Stimulated activated CD4-positive, alpha-beta T cell treated with anti-CD3 and anti-CD28 coated beads, Interleukin-12 subunit alpha, Interleukin-12 subunit beta, amount 100 ng/mL, for 24 hours (primary cell): ENCODE measurements at places on chromosomes 2 and 18.

DNA sequence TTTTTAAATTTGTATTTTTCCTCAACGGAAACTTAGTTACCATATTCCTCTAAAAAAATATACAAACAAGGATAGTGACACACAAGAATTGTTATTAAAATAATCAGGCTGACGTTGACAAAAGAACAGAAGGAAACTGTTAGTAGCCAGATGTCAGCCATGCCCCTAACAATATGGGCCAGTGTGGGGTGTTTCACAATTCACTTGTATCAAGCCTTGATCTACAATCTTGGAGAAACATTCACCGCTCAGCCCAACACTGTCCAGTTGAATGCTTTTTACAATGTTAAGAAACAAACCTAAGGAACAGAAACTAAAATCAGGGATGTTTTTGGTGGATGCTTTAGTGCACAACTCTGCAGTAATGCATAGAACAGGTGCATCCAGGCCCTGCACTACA lies 44.6 kb downstream of the TMEFF2 start:
- DNase-seq: no peak

DNA sequence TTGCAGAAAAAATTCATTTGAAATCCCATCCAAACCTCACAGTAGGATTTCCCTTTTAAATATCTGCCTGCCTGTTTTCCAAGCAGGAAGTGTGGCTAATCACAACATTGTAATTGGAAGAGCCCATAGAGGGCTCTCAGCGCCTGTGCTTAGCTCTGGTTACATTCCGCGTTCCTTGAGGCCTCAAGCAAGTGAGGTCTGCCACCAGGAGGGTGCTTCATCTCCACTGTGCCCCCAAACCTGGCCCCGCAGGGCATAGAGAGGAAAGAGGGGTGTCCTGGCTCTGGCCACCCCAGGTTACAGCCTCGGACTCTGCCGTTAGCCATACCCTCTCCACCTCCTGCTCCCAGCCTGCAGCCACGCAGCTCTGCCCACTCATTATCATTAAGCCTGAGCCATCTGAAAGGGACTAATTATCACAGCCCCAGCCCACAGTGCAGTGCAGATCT lies 214.8 kb downstream of the SP3 start:
- DNase-seq: no peak

GRCh38 chr18:7548221-7548620 lies 18.9 kb upstream of the PTPRM start:
- no peak for DNase-seq

DNA sequence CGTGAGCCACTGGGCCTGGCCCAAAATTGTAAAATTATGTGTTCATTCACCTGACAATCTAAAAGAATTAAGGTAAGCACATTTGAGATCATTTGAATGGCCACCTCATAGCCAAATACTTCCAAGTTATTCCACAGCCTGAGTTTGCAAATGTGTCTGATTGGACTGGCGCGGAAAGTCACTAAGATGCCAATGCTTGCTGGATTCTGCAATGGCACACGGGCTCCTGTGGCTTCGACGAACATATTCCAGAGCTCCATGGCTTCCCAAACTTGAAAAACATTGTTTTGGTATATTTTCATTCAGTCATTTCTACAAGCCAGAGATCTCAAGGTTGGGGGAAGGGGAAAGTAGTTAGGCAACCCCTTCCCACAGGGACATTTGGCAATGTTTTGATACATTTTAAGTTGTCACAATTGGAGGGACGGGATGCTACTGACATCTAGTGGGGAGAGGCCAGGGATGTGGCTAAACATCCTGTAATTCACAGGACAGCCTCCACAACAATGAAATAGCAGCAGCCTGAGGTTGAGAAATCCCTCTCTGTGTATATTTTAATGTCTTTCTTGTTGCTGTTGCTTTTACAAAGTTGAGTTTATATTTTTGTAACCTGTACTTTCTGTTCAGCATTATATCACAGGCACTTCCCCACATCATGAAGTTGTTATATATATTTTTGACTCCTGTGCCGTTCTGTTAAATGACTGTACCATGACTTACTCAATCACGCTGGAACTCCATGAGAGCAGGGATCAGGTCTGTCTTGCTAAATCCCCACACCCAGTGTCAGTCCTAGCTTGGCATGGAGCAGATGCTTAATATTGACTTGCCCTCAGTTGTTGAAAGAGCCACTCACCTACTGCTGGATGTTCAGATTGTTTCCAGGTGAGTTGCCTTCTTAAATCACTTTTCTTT lies 56.9 kb downstream of the COL4A4 start:
- peak; percentile 18 for DNase-seq

- DNase-seq: no peak
Observed at GRCh38 chr18:2587788-2588187, 16.4 kb downstream of the NDC80 start.

GRCh38 chr2:217834057-217834620 lies 168.7 kb downstream of the TNS1 start:
- DNase-seq: no peak

DNA sequence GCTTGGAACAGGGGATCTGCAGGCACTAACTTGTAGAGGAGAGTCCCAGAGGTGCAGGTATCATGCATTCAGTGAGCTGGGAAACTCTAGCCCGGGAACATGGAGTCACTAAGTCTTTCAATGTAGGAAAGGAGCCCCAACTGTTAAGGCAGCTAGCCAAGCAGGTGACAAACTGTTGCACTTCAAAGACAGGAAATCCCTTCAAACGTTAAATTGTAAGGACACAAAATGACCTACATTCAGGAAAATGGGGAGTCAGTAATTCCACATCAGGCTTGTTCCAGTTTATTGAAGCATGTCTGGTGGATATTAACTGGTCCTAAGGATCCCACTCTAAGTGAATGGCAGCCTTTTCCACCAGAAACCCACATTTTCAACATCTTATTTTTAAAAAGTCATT lies 364.5 kb downstream of the MTX2 start:
- DNase-seq: no peak

GRCh38 chr18:31773774-31774476 lies 13.2 kb upstream of the SLC25A52 start:
- no peak for DNase-seq

GRCh38 chr2:100776445-100776844 lies 43.5 kb upstream of the NPAS2 start:
- no peak for DNase-seq

DNA sequence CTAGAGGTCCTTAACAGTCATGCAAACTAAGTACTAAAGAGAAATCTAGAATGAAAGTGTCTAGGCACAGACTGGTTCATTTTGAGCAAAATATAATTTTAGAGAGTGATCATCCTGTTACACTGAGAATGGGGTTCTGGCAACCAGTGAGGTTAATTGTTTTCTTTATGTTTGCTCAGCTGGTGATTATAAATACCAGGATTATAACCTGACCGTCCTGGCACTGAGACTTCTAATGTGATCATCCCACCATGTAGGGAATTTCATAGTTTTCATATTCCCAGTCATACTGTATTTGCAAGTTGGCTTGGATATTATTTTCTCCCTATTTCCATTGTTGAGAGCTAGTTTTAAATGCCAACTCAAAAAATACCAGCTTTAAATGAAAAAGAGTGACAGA lies 852.5 kb upstream of the LRATD1 start:
- DNase-seq: no peak

- DNase-seq: no peak
Observed at GRCh38 chr2:68432696-68433658, 34.1 kb downstream of the FBXO48 start.

DNA sequence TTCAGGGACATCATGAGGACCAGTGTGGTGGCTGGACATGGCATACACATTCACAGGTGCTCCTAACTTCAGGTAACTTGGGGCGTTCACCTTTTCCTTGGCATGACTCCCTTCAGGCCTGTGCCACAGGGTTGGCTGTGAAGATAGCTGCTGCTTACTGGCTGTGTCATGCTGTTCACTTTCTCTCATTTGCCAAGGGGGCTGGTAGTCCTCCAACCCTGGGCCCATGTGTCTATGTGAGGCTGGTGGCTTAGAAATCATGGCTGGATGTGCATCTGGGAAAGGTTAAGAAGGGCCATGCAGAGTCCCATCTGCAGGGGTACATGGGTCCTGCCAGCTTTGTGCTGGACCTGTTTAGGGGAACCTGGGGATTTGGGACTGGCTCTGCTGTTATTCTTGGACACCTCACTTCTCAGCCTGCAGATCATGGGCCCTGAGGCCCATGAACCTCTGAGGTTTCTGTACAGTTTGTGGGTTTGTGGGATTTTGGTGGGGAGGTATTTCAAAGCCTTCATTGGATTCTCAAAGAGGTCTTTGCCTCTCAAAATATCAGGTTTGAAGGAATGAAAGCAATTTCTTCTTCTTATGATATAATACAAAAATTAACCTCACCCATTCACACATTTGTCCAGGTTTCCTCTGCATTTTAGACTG lies 62.9 kb downstream of the FHOD3 start:
- DNase-seq: no peak

GRCh38 chr2:105645938-105646773 lies 98.6 kb upstream of the NCK2 start:
- DNase-seq: no peak

- no peak for DNase-seq
Observed at GRCh38 chr2:63780518-63781155, 61.1 kb upstream of the UGP2 start.

GRCh38 chr2:196252408-196253115 lies 81.2 kb upstream of the STK17B start:
- no peak for DNase-seq

DNA sequence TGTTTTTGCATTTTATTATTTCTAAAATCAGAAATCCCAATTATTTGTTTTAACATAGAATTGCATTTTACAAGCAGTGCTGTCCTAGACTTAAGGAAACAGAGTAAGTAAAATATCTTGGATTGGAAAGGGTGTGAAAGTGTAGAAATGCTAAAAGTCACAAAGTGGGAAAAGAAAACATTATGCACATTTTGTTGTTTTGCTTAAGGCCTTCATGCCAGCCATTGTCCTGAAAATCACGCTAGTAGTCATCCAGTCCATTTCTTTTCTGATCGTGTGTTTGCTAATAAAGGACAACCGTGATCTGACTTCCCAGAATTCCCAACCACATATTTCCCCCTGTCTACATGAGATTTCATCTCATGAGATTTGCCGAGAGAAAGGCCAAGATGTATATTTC lies 199.1 kb downstream of the PTGR3 start:
- DNase-seq: no peak

DNA sequence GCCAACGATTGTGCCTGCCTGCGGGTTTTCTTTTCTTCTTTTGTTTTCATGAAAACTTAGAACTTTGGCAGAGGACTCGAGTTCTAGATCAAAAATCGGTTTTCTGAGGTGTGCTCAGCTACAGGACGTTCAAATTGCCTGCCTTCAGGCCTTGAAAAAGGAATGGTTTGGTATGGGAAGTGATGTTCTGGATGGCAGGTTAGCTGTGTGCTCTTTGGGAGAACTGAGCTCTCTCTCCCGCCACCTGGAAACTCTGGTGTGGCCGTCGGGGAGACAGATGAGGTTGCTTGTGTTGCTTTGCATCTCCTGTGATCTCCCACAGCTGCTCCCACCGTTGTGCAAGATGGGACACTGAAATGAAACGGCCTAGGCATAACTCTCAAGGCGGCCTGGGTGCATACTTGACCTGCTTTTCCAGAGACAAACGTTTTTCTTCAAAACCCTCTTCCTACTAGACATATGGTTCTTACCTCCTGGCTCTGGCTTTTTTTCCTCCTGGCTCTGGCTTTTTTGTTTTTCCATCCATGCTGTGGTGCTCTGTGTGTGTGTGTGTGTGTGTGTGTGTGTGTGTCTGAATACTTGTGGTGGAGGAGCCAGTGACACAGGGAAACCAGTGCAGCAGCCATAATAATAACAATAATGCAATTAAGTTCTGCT lies 2.0 kb downstream of the FMNL2 start:
- no peak for DNase-seq

DNA sequence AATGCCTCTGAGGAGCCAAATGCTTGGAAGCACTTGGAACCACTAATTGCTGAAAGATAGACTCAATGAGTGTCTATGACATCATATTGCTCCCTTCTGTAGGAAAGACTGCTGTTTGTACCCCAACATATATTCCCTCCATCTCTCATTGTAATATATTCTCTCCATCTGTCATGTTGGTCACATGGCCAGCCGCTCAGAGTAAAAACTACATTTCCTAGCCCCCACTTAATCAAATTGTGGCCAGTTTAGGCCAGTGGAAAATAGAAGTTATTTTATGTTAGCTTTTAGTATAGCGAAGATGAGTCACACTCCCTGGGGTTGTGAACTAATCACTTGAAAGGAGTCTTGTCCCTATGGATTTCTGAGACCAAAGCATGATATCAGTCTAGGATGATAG lies 160.2 kb downstream of the HNMT start:
- DNase-seq: no peak

DNA sequence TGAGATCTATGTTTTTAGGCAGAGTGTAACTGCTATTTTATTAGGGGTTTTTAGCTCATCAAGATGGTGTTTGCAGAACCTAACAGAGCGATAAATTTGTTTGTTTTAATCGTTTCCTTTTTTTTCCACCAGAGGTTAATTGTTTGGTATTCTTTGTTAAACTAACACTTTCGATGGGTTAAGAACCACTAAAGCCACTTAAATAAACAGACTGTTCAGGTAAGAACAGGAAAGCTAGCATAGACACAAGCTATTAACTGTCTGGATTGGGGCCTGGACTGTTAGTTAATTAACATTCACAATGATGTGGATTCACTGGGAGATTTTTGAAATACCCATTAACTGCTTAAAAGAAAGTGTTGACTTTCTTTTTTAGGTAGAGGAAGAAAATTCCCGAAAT lies 209.0 kb upstream of the COPS8 start:
- DNase-seq: no peak

DNA sequence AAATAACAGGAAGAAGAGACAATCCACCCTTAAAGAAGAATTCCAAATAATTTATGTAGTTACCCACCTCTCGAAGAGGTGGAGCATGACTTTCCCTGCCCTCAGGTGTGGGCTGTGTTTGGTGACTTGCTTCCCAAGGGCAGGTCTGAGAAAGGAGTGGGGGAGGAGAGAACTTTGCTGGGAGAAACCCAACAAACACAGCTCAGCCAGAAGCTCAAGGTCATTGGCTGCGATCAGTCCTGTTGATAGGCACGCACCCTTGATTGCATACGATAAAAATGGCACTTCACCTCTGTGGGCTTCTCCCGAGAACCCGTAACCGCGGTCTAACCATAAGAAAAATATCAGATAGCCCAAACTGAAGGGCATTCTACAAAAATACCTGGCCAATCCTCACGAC lies 157.5 kb upstream of the ID2 start:
- DNase-seq: no peak
